ENCODE measurements at places on chromosomes 1 and 21. TPM values are rescaled to one million over a fixed set of nuclear protein-coding genes. Genes with fewer than 3 reads are reported as not detected.

DNA sequence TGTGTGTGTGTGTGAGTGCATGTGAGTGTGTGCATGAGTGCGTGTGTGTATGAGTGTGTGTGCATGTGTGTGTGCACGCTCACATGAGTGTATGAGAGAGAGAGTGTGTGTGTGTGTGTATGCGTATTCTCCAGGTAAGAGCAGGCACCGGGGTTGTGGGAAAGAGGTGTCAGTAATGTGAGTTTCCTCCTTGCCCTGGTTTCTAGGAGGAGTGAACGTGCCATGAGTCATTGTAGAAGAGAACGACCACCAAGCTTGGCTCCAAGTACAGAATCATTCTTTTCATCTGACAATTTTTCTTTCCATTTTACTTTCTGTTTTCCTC lies 79.1 kb downstream of the POFUT2 start:
- no peaks in the 10 kb centered on the region for H3K27me3 ChIP-seq
- no peak overlapping the region for H3K4me3 ChIP-seq
- H3K27ac ChIP-seq, result no peak overlapping the region
- DNase-seq, result no peak

GRCh38 chr1:206472454-206472853 lies 2.2 kb downstream of the IKBKE start:
- peaks cover 25% of the 10 kb centered on the region for H3K36me3 ChIP-seq
- no peaks in the 10 kb centered on the region for H3K27me3 ChIP-seq
- no peak overlapping the region for H3K4me3 ChIP-seq
- H3K4me1 ChIP-seq, result peaks cover 51% of the 10 kb centered on the region
- no peak overlapping the region for H3K27ac ChIP-seq
- DNase-seq, result no peak

Gene CYP4Z1
- total RNA-seq, result not detected

Gene LAMC2
- total RNA-seq, result not detected

GRCh38 chr1:160049101-160049500 lies 17.3 kb upstream of the PIGM start:
- H3K4me1 ChIP-seq, result peaks cover 10% of the 10 kb centered on the region
- no peak overlapping the region for H3K4me3 ChIP-seq
- DNase-seq, result no peak
- no peak overlapping the region for H3K27ac ChIP-seq

- peak; percentile 23 for DNase-seq
- H3K4me1 ChIP-seq, result no peaks in the 10 kb centered on the region
- H3K27me3 ChIP-seq, result no peaks in the 10 kb centered on the region
- H3K36me3 ChIP-seq, result no peaks in the 10 kb centered on the region
These were observed 8.0 kb upstream of the PDE9A start for GRCh38 chr21:42645211-42646075.

GRCh38 chr1:94362466-94363058 lies 55.6 kb upstream of the ABCD3 start:
- H3K27me3 ChIP-seq, result no peaks in the 10 kb centered on the region
- no peak overlapping the region for H3K4me3 ChIP-seq
- H3K36me3 ChIP-seq, result no peaks in the 10 kb centered on the region
- H3K27ac ChIP-seq, result no peak overlapping the region
- H3K4me1 ChIP-seq, result no peaks in the 10 kb centered on the region
- no peak for DNase-seq

DNA sequence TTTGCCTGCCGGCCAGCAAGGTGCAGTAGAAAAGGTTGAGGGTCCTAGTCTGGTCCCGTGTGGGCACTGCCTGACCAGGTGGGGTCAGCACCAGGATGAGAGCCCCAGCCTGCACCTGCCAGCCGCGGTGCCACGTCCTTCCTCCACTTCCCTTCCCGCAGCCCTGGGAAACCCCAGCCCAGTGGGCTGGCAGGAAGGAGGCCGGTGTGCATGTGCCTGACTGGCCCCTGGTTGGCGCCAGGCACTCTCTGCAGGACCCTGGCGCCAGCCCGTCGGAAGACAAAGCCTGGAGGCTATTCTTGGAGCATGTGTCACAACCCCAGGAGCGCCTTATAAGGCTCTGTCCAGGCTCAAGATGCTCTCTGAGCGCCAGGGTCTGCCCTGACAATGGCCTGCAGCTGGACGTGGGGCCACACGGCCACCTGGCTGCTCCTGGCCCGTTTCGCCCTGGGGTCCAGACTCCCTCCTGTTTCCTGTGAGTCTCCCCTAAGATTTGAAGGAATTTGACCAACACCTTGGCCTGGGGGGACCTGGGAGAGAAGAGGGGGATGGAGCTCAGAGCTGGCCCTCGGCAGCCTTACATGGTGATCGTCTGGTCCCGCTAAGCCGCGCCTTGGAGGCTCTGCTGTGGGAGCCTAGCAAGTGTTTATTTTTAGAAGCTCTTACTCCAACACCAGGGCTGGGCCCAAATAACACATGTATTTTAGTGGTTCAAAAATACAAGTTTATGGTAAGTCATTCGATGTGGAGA lies 31.9 kb upstream of the POFUT2 start:
- H3K36me3 ChIP-seq, result no peaks in the 10 kb centered on the region
- H3K4me1 ChIP-seq, result peaks cover 14% of the 10 kb centered on the region
- no peak overlapping the region for H3K27ac ChIP-seq
- no peaks in the 10 kb centered on the region for H3K27me3 ChIP-seq
- no peak for DNase-seq
- no peak overlapping the region for H3K4me3 ChIP-seq

DNA sequence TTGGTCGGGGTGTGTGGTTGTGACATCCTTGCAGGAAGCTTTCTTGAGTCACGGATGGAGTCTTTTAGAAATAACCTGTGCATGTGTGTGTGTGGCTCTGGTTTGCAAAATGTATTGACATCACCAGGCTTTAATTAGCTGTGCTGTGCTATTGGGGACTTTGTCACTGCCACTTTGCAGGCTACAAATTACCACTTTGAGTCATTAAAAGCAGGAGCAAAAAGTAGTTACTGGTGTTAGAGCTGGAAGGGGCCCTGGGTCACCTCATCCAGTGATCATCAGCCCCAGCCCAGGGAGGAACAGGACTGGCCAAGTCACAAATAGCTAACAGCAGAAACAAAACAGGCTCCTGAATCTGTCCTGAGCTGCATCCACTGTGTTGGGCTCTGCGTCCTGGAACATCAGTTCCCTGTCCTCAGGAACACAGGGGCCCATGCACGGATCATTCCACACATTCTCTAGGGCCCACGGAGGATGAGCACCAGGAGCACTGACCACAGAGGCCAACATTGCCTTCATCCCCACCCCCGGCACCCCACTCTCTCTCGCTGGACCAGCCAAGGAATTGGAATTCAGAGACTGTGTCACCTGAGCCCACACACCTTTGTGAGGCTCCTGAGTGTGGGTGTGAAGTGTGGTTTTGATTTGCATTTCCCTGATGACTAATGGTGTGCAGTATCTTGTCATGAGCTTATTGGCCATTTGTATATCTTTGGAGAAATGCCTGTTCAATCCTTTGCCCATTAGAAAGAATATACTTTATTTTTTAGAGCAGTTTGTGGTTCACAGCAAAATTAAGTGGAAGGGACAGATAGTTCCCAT lies 280.1 kb upstream of the C1orf174 start:
- DNase-seq, result no peak
- no peaks in the 10 kb centered on the region for H3K4me1 ChIP-seq
- no peaks in the 10 kb centered on the region for H3K27me3 ChIP-seq
- no peak overlapping the region for H3K4me3 ChIP-seq
- H3K27ac ChIP-seq, result no peak overlapping the region
- no peaks in the 10 kb centered on the region for H3K36me3 ChIP-seq

DNA sequence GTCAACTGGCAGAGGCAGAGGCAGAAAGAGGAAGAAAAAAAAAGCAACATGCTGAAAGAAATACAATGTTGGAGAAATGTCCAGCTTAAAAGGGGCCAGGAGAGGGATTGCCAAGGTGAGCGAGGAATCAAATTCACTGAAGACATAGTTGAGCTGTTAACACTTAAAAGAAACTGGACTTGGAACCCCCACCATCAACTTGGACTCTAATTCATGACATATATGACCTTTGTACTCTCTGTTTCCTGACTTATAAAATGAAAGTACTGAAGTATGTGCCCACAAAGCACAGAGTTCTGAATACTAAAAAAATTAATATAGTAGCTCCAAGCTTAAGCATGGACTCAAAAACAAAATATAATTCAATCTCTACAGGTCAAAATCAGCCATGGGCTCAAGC lies 16.1 kb downstream of the PRR9 start:
- no peak overlapping the region for H3K4me3 ChIP-seq
- H3K27me3 ChIP-seq, result no peaks in the 10 kb centered on the region
- no peaks in the 10 kb centered on the region for H3K4me1 ChIP-seq
- no peaks in the 10 kb centered on the region for H3K36me3 ChIP-seq
- H3K27ac ChIP-seq, result no peak overlapping the region
- DNase-seq, result no peak

DNA sequence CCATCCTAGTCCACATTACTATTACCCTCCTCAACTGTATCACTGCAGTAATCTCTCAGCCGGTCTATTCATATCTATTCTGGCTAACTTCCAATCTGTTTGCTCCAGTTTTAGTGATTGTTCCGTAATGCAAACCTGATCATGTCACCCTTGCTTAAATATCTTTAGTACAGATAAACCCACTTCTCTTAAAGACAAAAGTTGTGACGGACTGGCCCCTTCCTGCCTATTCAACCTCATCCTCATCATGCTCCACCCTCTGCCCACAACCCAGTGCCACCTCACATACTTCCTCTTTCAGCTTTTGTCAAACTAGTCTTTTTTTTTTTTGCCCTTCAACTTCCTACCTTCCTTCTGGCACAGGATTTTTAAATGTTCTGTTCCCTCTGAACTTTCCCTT lies 2.8 kb upstream of the C1orf162 start:
- peak overlapping the region; percentile 40 for H3K27ac ChIP-seq
- peak; percentile 57 for DNase-seq
- H3K4me3 ChIP-seq, result peak overlapping the region; percentile 55
- H3K4me1 ChIP-seq, result peaks cover 60% of the 10 kb centered on the region

Gene GSTM1
- total RNA-seq, result not detected

- H3K27me3 ChIP-seq, result no peaks in the 10 kb centered on the region
- H3K36me3 ChIP-seq, result no peaks in the 10 kb centered on the region
- H3K27ac ChIP-seq, result no peak overlapping the region
- H3K4me1 ChIP-seq, result no peaks in the 10 kb centered on the region
These were observed 259.7 kb downstream of the HHAT start for GRCh38 chr1:210588357-210588756.

DNA sequence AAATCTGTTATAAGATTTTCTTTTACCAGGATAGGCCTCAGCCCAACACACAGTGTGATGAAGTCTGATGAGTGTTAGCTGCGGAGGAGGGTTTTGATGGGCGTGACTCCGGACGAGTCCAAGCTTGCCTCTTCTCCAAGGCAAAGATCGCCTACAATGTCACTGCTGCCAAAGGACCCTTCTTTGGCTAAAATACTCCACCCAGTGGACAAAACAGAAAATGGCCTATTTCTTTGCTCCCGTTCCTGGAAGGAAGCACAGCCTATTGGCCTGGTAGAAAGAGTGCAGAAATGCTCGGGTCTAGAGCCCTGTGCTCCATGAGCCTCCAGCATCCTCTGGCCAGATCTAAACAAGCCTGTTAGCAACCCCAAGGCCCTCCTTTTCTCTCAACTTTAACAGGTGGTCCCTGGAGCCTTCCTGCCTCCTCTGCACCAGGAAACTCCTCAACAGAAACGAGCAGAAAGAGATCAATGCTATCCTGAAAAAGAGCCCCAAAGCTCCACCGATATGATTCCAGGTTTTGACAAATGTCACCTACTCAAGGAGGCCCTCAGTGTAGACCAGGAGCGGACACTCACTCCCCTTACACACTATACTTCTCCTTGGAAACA lies 3.4 kb upstream of the CASQ2 start:
- no peak overlapping the region for H3K27ac ChIP-seq
- H3K4me3 ChIP-seq, result no peak overlapping the region
- no peaks in the 10 kb centered on the region for H3K4me1 ChIP-seq

- H3K4me1 ChIP-seq, result no peaks in the 10 kb centered on the region
- no peaks in the 10 kb centered on the region for H3K27me3 ChIP-seq
- H3K27ac ChIP-seq, result no peak overlapping the region
- no peaks in the 10 kb centered on the region for H3K36me3 ChIP-seq
- H3K4me3 ChIP-seq, result no peak overlapping the region
These were observed 122.2 kb downstream of the NAV1 start for GRCh38 chr1:201660931-201661822.

DNA sequence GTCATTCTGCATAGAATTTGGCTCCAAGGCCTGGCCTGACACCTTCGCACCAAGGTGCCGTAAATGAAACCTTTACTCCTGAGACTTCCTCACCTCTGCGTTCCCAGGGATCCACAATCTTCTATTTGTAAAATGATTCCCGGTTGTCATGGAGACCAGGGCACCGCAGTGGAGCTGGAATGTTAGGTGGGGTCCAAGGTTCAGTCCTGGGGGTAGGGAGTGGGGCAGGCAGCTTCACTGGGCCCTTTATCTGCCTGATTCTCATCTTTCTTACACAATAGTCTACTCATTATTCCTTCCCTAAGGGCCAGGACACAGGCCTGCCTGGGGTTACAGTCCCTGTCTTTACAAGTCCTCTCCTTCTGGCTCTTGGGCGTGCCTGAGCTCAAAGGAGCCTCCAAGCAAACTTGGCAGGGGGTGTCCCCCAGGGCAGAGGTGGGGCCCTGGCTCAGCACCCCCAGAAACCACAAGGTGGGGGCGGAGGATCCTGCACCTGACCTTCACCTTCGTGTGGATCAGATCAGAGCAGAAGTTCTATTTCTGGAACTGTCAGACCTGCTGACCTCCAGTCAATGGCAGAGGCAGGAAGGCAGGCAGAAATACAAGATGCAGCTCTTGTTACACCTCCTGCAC lies 51.1 kb downstream of the RIPK4 start:
- H3K27ac ChIP-seq, result no peak overlapping the region
- H3K27me3 ChIP-seq, result peaks cover 3% of the 10 kb centered on the region
- H3K4me1 ChIP-seq, result no peaks in the 10 kb centered on the region
- no peak for DNase-seq

- H3K27ac ChIP-seq, result no peak overlapping the region
- no peaks in the 10 kb centered on the region for H3K27me3 ChIP-seq
- H3K4me1 ChIP-seq, result no peaks in the 10 kb centered on the region
- H3K36me3 ChIP-seq, result no peaks in the 10 kb centered on the region
These were observed 9.0 kb upstream of the RPL5 start for GRCh38 chr1:92822879-92823278.

DNA sequence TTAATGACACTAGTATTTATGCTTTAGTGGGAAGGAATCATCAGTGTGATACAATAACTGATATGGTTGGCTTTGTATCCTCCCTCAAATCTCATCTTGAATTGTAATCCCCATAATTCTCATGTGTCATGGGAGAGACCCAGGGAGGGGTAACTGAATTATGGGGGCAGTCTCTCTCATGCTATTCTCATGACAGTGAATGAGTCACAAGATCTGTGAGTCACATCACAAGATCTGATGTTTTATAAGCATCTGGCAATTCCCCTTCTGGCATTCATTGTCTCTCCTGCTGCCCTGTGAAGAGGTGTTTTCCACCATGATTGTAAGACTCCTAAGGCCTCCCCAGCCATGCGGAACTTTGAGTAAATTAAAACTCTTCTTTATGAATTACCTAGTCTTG lies 1760.3 kb downstream of the NCAM2 start:
- no peaks in the 10 kb centered on the region for H3K36me3 ChIP-seq
- no peak for DNase-seq
- H3K27ac ChIP-seq, result no peak overlapping the region
- H3K27me3 ChIP-seq, result no peaks in the 10 kb centered on the region
- no peaks in the 10 kb centered on the region for H3K4me1 ChIP-seq

Gene FAM131C
- total RNA-seq, result 0.66 TPM

Gene CD2
- 353 TPM for total RNA-seq

Gene WLS
- not detected for total RNA-seq

GRCh38 chr1:152190589-152190988 lies 31.6 kb upstream of the RPTN start:
- H3K27ac ChIP-seq, result no peak overlapping the region
- no peak overlapping the region for H3K4me3 ChIP-seq

GRCh38 chr1:243393096-243393495 lies 137.3 kb downstream of the SDCCAG8 start:
- no peak overlapping the region for H3K27ac ChIP-seq
- no peaks in the 10 kb centered on the region for H3K27me3 ChIP-seq
- H3K4me1 ChIP-seq, result no peaks in the 10 kb centered on the region
- DNase-seq, result no peak
- no peaks in the 10 kb centered on the region for H3K36me3 ChIP-seq
